ENCODE measurements at places on chromosomes 5 and 9. TPM values are rescaled to one million over a fixed set of nuclear protein-coding genes. Genes with fewer than 3 reads are reported as not detected.

- DNase-seq, result no peak
These were observed 56.7 kb upstream of the CLINT1 start for GRCh38 chr5:157915638-157916037.

DNA sequence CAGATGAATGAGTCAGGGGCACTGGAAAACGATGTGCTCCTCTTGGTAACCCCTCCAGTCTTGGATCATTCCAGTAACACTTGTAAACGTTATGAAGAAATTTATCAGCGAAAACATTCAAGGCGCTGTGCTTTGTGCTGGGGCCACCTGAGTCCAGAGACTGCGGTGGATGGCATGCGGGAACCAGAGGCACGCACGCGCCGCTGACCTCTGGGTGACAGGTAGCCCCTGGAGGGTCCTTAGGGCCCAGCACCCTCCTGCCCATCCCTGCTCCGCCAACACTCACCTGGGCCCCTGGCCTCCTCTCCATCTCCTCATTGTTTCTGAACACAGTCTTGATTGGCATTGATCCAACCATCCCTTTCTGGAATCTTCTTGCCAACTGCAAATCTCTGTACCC is 86.9 kb downstream of the DAP start:
- peak; percentile 25 for DNase-seq

Gene KIF27
- total RNA-seq, result 4.9 TPM

- no peak for DNase-seq
These were observed 128.7 kb upstream of the BOD1 start for GRCh38 chr5:173745123-173745522.

Gene LECT2
- not detected for total RNA-seq

Gene RASGRF2
- 13.4 TPM for total RNA-seq

- no peak for DNase-seq
These were observed 1.6 kb downstream of the KLHL3 start for GRCh38 chr5:137734331-137734730.

Gene LHX3
- 0.11 TPM for total RNA-seq

GRCh38 chr9:115808108-115808507 is 345.5 kb upstream of the PAPPA start:
- no peak for DNase-seq

GRCh38 chr9:13932528-13933267 is 381.2 kb downstream of the NFIB start:
- no peak for DNase-seq

DNA sequence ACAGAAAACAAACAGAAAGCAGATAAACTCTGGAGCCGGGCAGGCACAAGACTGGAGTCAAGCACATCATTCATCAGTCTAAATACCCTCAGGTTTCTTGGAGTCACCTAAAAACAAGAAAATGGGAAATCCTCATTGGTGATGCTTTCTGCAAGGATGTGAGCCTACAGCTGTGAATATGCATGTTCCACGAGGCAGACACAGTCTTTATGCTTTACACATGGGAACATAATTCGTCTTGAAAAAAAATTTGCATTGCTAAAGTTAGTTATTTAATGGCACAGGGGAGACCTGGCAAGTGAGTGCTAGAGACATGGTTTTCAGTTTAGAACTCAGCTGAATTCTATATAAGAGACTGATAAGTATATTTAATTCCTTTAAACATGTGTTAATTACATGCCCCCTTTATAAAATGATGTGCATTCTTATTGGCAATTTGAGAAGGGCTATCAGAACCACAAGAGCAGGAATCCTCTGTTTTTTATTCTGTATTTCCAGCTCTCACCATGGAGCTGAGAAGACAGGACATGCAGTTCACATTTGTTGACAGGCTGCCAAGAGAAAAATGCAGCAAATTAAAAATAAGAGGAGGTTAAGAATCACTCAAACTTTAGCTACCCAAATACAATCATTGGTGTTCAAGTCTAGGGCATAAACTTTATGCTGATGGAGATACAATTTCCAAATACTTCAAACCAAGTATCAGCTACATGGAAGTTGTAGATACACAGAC is 438.0 kb upstream of the MPDZ start:
- no peak for DNase-seq

GRCh38 chr9:132384376-132384775 is 22.3 kb downstream of the TTF1 start:
- DNase-seq, result no peak

Gene RAB3C
- total RNA-seq, result not detected

GRCh38 chr9:86034863-86035734 is 64.3 kb downstream of the GOLM1 start:
- DNase-seq, result no peak

Measured in activated naive CD4-positive, alpha-beta T cell treated with anti-CD3 and anti-CD28 coated beads, Interleukin-2, amount 50 U/mL, for 72 hours (primary cell).